ENCODE measurements at places on chromosomes 2 and 18.
A peak's percentile ranks its signal among the peaks of the same experiment; 100 is the strongest.

DNA sequence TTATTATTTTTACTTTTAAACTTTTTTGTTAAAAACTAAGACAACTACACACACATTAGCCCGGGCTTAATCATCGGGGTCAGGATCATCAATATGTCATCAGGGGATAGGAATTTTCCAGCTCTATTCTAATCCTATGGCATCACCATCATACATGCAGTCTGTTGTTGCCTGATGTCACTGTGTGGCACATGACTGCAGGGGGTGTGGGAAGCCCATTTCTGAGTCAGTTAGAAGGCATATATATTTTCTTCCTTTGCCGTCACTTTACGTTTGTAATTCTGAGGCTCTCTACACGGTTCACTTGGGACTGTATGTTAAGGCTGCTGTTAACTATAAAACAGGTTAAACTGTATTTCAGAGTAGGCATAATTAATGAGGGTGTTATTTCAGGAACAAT lies 144.4 kb upstream of the ITGA6 start:
- no peak for DNase-seq

DNA sequence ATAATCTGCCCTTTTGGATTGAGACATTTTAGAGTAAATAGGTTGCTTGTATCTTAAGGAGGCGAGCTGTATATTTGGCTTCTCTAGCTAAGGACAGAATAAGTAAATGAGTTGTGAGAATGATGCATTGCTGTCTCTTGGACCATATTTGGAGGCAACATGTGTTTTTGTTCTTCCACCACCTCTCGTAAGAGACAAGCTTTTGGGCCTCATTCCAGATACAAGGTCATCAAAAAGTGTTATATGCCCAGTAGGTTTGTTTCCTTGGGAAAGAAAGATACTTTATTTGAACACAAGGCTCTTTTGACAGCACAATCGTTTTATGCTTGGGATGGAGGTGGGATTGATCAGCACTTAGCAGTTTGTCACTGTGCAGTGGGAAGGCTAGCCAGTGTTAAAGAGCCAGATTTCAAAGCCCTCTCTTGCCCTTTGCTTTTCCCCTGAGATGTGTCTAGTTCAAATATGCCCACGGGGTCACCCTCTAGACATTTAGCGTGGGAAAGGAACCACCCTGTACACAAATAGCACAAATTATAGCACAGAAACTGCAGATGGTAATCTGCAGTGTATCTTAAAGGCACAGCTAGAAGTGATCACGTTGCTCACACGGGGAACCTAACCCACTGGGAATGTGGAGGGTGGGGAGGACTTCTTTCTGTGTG lies 131.3 kb downstream of the MAP4K4 start:
- DNase-seq, result no peak

DNA sequence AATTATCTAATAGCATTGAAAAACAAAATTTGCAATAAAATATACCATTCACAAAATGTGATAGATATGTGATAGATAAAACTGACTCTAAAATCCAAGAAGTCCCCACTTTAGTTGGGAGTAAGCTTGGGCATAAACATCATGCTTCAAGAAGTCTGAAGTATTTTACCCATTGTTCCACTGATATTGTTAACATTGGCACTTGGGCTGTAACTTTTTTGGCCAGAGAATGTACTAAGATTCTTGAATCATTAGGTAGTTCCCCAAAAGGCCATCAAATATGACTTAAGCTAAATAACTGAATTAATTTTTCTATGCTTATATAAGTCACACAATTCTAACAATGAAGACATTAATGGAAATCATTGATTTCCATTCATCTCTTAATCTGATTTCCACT lies 413.6 kb downstream of the CDH2 start:
- no peak for DNase-seq

GRCh38 chr2:174683392-174683759 lies 80.9 kb downstream of the CHRNA1 start:
- DNase-seq, result peak; percentile 7

DNA sequence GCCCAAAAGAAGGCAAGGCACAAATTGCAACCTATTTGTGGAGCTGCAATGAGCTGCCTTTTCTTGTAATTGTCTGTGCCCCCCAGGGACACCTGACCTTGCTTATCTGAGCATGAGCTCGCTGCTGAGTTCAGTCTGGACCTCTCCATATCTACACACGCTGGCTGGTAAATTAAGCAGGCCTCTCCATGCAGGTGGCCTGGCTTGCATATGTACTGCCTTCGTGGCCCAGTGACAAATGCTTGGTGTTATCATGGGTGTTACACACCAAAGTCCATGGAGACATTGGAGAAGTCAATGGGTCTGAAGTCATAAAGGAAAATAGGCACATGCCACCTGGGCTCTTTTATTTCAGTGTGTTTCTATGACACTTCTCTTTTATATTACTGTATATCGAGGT lies 121.2 kb downstream of the IRS1 start:
- no peak for DNase-seq

- DNase-seq, result peak; percentile 37
These were observed 45.4 kb downstream of the TTN start for GRCh38 chr2:178761759-178762371.

GRCh38 chr2:240024766-240025165 lies 376 bp downstream of the NDUFA10 start:
- no peak for DNase-seq

- DNase-seq, result no peak
These were observed 368.8 kb downstream of the NUP35 start for GRCh38 chr2:183493040-183493439.

DNA sequence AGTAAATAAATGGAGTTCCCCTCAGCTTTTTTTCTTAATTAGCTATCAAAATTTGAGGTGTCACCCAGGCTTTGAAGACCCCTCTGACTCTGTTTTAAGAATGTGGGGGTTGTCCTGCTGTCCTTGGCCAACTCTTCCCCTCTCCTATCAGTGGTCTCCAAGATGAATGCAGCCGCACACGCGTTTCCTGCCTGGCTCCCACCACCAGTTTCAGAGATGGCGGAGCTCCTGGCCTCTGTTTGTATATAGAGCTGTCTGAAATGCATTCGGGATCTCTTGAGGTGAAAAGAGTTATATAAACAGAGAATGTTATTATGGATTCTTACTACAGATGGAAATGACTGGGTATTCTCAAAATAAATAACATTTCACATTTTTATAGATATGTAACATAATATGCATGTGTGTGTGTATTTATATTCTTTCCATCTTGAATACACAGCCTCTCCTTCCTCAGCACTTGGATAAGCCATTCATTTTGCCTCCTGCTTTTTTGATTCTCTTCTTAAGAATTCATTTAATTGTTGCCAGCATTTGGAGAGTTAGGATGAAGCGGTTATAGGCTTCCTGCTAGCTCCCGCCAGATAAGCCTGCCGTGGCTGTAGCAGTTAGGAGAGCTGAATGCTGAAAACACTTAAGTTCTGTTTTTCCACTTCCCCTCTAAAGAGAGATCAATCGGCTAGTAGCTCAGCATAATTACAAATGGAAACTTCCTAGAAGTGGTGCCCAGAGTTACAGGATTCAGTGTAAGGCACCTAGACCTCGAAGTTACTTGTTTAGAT lies 659.3 kb upstream of the FANCL start:
- no peak for DNase-seq

- no peak for DNase-seq
These were observed 35.8 kb downstream of the SLC4A3 start for GRCh38 chr2:219663116-219663762.

- no peak for DNase-seq
These were observed 68.4 kb upstream of the CTDP1 start for GRCh38 chr18:79611040-79611681.

DNA sequence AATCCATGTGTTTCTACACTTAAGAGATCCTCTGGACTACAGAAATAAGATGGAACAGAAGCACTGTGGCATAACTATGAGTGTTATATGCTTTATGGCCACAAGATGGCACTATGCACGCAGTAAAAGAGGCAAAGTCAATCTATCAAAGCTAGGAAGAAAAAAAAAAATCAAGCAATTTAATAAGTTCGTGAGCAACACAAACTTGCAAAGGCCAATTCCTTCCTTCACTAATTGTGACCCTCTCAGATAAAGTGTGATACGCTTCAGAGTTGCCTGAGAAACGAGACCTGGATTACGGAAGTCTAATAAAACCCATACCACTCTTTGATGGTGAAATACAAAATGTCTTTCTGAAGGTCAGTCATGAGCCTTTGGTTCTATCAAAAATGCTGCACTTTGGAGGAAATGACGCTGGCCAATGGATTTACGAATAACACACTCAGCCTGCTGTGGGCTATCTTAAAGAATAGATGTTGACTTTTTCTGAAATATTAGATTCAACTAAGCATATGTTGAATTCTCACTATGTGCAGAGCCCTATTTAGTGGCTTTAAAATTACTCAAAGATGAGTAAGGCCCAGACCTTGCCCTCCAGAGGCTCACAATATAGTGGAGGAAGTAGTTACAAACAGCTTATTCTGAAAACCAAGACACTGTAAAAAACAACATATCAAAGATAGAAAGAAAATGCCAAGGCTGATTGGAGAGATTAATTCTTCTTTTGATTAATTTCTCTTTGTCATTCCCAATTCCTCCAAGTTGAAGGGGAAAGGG lies 35.5 kb upstream of the TTR start:
- peak; percentile 41 for DNase-seq

- DNase-seq, result no peak
These were observed 66.1 kb downstream of the ACVR1 start for GRCh38 chr2:157810037-157810436.

DNA sequence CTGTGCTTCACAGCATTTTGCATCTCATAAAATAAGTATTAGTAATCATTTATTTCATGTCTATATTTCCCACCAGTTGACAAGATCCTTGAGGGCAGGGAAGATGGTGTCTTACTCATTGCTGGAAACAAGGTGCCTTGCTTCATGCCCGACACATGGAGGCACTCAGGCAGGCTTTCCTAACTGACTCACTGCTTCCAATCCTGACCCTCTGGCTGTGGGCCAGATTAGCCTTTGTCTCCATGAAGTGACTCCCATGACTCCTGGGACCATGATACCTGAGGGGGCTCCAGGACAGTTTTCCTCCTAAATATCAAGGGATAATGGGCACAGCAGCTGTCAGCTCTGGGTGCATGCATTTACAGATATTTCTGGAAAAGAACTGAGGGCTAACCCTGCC lies 275.1 kb downstream of the AGPS start:
- DNase-seq, result no peak

DNA sequence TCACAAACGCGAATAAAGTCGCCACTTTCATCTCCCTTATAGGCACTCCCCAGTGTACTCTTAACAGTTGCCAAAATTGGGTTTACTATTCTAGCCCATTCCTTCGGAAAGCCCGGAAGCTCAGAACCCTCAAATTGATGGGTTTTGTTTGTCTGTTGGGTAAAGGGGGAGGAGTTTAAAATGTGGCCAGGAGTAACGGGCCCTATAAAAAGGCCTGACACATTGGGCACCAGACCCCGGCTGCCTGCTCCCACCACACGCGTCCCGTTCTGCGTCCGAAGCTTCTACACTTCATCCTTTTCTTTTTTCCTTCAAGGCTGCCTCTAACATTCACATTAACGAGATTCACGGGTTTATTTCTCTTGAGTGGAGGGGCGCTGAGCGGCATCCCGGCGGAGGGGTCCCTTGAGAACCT lies 837 bp downstream of the NHEJ1 start:
- DNase-seq, result no peak

DNA sequence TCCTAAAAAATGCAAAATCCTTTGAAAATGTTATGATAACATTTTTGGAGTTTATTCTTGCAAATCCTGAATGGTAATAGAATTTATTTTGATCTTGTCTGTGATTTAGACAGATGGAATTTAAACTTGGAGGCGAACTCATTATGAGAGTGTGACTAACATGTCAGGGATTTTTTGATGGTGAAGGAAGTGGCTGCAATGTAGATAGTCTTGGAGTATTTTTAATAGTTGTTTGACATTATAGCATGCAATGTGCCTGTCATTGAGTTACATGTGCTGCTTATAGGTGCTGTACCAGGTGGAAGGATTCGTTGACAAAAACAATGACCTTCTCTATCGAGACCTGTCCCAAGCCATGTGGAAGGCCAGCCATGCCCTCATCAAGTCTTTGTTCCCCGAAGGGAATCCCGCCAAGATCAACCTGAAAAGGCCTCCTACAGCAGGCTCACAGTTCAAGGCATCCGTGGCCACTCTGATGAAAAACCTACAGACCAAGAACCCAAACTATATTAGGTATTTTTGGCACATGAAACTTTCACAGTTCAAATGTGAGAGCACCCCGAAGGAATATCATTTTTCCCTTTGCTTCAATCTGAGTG lies 141.8 kb downstream of the MYO1B start:
- DNase-seq, result no peak

GRCh38 chr2:127382831-127383230 lies 4.9 kb downstream of the MAP3K2 start:
- no peak for DNase-seq
